ENCODE measurements at places on chromosomes 12 and 14.

DNA sequence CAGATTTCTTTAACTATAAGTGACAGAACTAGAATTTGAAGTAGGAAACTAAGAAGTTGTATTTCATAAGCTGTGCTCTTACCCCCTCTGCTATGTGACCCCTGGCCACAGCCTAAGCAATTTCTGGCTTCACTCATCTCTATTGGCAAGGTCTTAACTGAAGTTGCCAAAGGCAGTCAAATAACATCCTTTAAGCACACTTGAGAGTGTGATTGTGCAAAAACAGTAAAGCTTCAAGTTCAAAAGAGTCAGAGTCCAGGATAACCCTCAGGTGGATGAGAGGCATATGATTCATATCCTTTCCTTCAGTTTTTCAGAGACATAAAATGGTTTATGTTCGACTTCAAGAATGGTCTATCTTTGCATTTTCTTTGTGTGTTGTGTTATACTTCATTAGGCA, 45.2 kb downstream of the GRIP1 start:
- DNase-seq, result no peak

DNA sequence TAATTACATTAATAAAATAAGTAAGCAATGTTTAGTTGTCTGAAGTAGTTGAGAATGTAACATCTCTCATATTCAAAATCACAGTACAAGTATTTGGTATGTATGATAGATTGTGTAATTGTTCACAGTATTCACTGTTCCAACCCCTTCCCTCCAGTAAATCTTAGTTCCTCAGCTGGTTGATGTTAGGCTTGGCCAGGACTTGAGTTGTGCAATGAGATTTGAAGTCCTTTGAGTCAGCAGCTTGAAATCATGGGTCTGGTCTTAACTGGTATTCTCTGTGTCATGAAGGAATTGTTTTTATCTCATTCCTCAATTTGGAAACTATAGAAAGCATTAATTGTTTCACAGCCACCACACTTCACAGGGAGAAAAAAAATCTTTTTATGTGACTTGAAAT, 477.1 kb downstream of the FSCB start:
- no peak for DNase-seq

DNA sequence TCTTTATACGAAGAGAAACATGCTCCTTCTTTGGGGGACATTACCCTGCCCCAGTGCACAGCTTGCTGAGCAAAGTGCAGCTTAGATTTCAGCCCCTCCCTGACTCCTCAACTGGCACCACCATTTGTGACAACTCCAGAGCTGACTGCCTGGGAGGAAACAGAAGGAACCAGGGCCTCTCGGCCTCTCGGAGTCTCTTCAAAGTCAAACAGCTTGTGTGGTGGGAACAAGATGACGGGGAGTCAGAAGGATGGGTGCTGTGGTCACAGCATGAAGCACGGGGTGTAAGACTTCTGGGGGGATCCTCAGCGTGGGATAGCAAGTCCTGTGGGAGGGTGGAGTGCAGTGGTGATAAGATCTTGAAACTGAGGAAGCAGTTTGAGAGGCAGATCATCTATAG, 123.5 kb upstream of the BCL2L14 start:
- DNase-seq, result no peak

DNA sequence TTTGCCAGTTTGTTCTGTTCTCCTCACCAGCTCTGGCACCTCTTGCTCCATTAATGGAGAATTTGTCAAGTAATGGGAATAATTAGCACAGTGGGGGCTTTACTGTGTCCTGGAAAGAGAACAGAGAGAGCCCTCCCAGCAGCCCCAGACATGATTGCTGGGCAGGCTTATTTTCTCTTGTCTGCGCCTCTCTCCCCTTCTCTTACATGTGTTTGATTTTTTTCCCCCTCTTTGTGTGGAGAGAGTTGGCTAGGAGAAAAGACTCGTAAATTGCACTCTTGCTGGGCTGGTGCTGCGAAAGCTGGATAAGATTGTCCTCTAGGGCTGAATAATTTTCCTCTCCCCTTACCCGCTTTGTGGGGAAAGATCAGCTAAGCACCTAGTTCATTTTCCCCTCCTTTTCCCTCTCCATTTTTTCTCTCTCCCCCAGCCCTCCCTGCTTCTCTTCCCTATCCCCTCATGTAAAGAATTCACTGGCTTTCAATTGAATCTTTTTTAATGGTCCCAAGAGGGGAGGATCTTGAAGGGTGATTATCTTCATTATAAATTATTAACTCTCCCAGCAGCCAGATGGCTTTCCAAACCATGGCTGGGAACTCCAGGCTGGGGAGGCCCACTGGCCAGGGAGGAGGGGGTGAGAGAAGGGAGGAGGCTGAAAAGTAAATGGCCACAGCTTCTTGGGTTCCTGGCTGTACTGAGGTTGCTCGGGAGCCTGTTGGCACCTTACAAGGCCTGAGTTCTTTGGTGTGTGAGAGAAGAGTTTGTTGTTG, 62.2 kb downstream of the NRXN3 start:
- no peak for DNase-seq

DNA sequence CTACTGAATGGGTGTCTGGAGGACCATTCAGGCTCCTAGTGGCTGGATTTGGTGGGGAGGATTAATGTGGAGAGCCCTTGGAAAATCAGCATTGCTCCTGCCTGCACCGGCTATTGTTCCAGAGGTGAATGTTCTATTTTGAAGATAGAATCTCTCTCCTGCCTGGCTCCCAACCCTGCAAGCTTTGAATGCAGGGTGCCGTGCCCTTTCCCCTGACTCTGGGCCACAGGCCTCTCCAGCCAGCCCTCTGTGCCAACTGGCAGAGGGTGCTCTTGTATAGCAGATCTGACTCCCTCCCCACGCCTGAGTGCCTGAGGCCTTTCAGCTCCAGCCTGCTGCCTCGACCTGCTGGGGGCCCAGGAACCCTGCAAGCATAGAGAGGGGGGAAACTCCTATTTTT, 106.8 kb downstream of the TMEM260 start:
- no peak for DNase-seq

DNA sequence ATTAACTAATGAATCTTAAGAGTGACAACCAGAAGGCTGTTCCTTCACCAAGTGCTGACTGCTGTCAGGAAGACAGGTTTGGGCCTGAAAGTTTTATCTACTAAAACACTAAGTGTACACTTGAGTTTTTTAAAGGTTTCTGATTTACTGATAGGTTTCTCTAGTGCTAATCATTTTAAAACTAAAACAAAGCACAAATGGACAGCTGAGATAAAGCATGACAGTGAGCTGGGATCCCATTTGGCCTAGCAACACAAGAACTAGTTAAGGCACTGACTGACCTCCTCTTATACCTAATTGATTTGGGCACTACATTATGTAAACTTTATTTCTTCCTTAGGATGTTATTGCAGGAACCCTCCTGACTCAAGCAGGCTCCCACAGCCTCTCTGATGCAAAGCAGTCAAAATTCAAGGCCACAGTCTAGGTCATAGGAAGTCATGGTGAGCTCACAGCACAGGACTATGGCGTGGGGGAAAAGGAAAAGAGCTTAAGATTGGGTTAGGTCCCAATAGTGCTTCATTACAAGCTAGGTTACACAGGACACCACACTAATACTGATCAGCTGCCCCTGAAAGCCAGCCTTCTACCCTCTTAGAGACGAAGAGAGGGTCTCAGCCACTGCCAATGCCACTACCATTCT, 3.5 kb downstream of the STXBP6 start:
- no peak for DNase-seq

- no peak for DNase-seq
These were observed 80.1 kb downstream of the C12orf42 start for GRCh38 chr12:103415681-103416080.

GRCh38 chr14:106586098-106586704, 1059.8 kb downstream of the TMEM121 start:
- peak; percentile 33 for DNase-seq

DNA sequence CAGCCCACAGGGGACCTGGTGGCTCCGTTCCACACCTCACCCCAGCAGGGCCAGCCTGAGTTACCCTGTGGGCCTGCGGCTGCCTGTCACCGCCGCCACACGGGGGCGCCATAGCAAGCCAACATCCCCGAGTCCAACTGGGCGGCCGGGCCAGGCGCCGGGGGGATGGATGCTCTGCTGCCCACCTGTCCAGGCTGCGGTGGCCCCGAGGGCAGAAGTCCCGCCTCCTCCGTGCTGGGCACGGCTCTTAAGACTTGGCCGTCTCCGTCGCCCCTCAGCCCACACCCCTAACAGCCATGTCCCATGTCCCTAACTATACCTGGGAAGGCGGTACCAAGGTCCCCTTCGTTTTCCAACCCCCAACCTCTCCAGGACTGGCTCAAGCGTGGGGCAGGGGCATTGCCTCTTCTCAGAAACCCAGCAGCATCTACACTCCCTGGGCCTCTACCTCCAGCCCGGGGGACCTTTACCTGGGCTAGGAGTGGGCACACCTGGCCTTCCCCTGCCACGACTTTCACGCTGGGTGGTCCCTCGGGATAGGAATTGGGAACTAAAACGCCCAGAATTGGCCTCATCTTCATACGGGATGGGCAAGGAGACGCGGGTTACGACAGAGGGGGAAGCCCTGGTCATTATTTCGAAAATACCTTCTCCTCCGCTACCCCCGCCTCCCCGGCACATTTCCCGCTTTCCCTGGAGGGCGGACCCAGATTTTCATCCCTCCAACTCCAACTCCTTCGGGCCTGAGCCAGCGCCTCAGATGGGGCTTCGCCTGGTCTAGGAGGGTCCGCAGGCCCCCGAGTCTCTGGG, 1.1 kb upstream of the CYP46A1 start:
- peak; percentile 76 for DNase-seq

DNA sequence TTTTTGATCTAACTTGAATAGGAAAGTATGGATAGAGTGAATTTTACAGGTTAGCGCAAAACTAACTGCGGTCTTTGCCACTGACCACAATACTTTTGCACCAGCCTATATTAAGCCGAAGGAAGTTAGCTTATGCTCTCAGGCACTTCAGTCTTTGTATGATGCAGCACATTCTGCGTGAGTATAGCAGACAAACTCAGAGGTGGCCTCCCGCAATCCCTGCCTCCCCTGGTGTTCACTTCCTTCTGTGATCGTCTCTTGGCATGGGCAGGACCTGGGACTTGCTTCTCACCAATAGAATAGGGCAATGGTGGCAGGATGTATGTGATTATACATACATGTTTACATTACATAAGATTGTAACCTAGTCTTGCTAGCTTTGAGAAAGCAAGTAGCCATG, 10.3 kb upstream of the SLC6A13 start:
- no peak for DNase-seq

DNA sequence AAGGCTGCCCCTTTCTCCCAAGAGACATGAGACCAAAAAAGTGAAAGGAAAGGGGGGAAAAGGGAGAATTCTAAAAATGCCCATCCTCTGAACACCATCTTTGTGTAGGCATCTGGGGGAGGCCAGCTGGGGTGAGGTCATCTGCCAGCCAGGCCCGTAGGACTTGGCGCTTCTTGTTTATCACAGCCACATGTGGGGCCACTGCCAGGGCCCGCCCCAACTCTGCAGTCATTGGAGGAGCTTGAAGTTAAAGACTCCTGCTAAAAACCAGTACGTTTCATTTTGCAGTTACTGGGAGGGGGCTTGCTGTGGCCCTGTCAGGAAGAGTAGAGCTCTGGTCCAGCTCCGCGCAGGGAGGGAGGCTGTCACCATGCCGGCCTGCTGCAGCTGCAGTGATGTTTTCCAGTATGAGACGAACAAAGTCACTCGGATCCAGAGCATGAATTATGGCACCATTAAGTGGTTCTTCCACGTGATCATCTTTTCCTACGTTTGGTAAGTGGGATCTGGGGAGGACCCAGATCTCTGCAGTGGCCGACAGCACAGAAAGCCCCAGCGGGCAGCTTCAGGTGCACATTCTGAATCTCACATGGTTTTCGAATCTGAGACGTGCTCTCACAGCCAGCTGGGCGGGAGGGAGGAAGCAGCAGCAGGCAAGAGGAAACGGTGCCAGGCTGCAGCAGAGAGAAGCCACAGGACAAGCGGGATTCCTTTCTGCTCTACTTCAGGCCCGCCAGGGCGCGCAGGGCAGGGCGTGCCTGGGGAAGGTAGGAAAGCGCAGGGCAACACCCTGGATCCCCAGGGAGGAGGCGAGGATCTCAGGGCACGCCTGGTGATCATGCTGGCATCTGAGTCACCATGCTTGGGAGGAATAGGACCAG, at the start of gene P2RX7:
TSS of gene P2RX7 (plus strand) at position 276 of the 881 bp plus-strand sequence. CDS start at position 371, 95 bp downstream.
- DNase-seq, result no peak

- no peak for DNase-seq
These were observed 234.0 kb downstream of the SYT1 start for GRCh38 chr12:79098530-79098929.

DNA sequence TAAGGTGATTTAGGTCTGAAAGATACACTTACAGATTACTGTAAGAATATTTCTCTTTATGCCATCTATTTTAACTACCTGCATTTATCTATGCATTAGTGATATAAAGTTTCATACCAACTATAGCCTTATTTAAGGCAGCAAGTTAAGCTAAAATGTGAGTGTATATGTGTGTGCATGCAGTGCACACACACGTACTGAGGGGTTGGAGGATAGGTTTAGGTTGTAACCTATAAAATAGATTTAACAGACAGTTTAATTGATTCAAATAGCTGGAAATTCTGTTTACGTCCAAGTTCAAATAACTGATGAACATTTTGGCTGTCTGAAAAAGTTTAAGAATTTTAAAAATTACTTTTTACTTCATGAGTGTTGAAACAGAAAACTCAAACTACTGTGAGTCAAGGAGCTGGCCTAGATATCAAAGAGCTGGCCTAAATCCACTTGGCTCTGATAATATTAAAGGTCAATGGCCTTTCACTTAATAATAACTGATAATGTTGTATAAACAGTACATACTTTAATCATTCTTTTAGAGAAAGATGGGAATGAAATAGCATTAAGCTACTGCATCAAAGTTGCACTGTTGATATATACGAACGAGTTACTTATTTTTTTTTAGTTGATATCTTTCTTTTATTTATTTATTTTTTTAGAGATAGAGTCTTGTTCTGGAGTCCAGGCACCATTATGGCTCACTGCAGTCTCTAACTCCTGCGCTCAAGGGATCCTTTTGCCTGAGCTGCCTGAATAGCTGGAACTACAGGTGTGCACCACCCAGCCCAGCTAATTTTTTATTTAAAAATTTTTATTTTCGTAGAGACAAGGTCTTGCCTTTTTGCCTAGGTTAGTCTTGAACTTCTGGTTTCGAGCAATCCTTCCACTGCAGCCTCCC, 13.8 kb upstream of the KCNJ8 start:
- DNase-seq, result no peak

- no peak for DNase-seq
These were observed 265.3 kb downstream of the ERC1 start for GRCh38 chr12:1256285-1256684.

GRCh38 chr14:97916669-97917568, 1119.7 kb downstream of the VRK1 start:
- DNase-seq, result no peak

DNA sequence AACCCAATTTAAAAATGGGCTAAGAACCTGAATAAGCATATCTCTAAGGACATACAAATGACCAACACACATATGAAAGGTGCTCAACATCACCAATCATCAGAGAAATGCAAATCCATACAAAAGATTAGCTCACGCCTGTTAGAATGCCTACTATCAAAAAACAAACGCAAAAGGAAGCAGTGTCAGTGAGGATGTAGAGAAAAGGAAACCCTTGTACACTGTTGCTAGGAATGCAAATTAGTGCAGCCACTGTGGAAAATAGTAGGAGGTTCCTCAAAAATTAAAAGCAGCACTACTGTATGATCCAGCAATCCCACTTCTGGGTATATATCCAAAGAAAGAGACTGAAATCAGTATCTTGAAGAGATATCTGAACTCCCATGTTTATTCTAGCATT, 133.0 kb downstream of the CPNE8 start:
- no peak for DNase-seq

All from activated CD8-positive, alpha-beta memory T cell treated with anti-CD3 and anti-CD28 coated beads for 1 hour (primary cell).